PC-3 (cell line): ENCODE measurements at places on chromosomes 16 and 17.

GRCh38 chr16:10569621-10570020, 10.8 kb downstream of the EMP2 start:
- DNase-seq = no peak

- no peak for DNase-seq
Observed at GRCh38 chr17:46972346-46972745, 6.7 kb downstream of the RPRML start.

DNA sequence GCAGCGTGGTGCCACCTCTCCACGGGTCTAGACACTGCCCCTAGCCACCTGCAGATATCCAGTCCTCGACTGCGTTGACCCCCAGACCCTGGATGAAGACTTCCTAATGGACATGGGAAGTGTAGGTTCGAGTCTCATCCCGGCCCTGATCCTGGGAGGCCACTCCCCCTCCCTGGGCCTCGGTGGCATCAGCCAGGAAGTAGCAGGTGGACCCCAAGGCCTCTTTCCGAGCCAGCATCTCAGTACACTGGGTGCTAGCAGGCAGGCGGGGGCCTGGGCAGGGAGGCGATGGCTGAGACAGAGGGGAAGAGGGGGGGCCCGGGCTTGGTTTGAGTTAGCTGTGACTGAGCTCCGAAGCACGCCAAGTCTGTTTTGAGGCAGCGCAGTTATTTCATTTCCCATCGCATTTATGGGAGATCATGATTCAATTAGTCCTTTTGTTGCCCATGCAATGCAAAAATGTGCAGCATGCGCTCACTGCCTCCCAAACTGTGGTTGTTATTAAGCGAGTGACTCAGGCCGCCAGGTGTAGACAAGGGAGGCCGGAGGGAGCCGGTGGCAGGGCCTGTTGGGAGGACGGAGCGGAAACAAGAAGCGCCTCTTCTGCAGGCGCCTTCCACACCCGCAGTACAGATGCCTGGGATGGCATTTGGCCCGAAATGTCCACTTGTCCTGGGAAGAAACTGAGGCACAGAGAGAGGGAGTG, 25.3 kb upstream of the ZNF469 start:
- DNase-seq = no peak

GRCh38 chr17:42673885-42674754, 2.7 kb downstream of the PLEKHH3 start:
- DNase-seq = no peak

DNA sequence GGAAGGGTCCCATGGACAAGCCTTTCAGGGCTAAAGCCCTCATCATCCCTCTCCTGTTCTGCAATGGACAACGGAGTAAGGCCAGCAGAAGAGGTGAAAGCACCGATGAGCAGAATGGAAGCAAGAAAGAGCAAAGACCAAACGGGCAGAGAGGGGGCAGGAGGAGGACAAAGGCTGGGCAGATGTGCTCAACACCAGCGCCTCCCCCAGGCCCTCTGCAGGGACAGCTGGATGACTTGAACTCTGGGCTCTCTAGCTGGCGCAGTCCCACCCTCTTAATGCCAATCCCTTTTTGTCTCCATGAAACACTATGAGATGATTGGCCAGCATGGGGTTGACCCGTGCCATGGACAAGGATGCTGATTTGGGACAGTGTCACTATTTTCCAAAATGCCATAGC, 22.0 kb downstream of the ACLY start:
- no peak for DNase-seq

DNA sequence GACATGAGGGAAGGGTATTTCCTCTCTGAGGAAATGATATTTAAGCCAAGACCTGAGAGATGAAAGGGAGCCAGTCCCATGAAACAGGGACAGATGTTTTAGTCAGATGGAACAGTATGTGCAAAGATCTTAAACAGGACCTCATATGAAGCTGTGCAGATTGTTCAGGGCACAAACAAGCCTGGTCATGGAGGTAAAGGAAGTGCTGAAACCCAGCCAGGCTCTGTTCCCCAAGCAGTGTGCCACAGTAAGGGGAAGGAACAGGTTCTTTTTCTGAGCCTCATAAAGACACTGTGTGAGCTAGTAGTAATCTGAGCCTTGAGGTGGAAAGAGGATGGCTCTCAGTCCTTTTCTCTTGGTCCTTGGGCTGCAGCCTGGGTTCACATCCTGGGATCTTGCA, 159.9 kb downstream of the ANKFN1 start:
- no peak for DNase-seq

GRCh38 chr16:57825298-57826044, 23.2 kb upstream of the KIFC3 start:
- no peak for DNase-seq

GRCh38 chr16:67543582-67543981, 15.0 kb downstream of the RIPOR1 start:
- DNase-seq = no peak

DNA sequence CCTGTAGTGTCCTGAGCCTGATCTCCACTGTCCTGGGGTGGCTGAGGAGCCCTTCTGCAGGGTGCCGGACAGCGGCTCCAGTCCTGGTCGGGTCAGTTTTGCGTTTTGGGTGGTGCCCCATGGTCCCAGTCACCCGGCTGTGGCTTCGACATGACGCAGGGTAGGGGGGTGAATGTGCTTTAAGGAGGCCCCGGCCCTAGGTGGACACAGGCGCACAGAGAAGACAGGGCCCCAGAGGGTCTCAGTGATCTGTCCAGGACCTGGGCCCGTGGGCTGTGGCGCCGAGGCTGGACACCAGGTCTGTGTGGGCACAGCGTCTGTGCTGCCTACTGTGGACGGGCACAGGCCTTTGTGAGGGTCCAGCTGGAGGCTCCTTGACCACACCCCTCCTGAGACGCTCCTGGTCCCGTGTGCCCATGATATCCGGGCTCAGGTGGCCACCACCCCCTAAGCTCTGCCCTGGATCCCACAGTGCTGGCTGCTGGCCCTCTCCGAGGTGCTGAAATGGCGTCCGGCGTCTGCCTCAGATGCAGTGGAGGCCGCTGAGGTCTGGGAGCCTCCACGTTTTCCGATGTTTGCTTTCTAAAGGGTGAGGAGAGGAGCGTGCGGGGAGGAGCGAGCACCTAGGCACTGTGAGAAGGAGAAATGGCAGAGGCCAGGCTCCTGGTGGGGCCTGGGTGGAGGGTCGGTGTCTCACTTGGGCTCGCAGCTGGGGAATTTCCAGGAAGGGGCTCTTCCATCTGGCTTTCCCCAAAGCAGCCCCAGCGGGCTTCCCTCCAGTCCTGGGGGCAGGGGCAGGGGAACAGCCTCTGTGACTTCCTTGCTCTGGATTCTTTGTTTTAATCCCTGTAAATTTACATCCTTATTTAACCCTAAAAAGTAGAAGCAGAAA, 56.1 kb upstream of the ACSF3 start:
- peak; percentile 10 for DNase-seq

- DNase-seq = no peak
Observed at GRCh38 chr16:67407788-67408452, 8.4 kb downstream of the ZDHHC1 start.
